ENCODE measurements at places on chromosomes 1 and 21.

DNA sequence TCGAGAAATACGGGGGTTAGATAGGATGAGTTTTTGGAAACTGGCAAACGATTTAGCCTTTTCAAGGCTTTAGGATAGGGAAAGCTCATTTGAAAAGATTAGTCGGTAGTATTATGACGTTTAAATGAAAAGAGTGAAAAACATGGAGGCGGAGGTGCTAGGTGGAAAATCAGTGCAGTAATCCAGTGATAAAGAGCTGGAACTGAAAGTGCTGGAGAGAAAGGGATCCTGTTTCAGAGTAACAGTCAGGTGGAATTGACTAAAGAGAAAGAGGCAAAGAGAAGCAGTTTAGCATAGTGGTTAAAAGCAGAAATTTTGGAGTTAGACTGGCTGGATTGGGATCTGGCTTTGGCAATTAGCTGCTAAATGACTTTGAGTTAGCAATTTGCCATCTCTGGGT, 945 bp downstream of the WDR3 start:
- DNase-seq: no peak

- DNase-seq: no peak
These were observed 30.4 kb upstream of the LRRC38 start for GRCh38 chr1:13544221-13544556.

- no peak for DNase-seq
These were observed 4.3 kb downstream of the LHX9 start for GRCh38 chr1:197921235-197922069.

DNA sequence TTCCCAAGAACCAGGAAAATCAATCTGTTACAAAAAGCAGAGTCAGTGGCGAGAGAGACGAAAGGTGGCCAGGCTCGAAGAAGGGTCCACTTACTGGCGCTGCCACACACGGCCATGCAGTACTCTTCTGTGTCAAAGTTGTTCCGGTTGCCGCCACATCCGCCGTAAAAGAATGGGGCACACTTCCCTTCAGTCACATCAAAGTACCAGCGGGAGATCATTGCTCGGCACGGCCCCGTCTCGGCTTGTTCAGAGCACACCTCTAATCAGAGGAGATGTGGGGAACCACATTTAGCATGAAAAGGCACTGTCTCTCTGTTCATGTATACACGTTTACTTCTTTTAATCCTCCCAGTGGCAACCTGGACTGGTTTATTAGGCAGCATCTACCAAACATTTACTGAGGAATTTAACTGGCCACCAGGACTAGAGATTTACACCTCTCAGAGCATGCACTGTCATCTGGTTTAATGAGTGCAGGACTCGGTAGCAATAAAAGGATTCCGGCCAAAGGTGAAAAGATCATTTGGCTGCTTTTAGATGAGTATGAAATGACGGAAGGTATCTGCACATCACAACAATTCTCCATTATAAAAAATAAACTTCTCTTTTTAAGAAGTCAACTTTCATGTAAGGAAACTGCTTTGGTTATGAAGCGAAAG, 170.5 kb downstream of the APP start:
- DNase-seq: no peak

- DNase-seq: no peak
These were observed 68.5 kb downstream of the OBSCN start for GRCh38 chr1:228276174-228276831.

- no peak for DNase-seq
These were observed 490 bp downstream of the SERINC2 start for GRCh38 chr1:31413405-31414001.

DNA sequence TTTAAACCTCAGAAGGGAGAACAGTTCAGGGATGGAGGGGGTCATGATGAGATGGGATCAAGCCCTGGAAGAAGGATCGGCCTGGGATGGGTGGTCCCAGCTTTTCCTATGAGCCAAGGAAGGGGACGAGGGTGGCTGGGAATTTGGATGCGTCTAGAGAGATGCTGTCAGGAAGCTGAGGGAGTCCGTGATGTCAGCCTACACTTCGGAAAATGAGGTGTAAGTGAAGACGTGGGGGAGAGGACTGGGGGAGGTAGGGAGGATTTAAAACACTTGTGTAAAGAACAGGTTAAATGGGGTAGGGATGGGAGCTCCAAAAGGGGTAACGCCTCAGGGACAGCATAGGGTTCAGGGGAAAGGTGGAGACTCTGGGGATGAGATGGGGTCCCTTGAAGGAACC, 27.5 kb downstream of the DLGAP3 start:
- DNase-seq: no peak

- no peak for DNase-seq
These were observed 44.7 kb downstream of the PLEKHA6 start for GRCh38 chr1:204314893-204315658.

GRCh38 chr1:55820501-55820900, 605.3 kb upstream of the USP24 start:
- DNase-seq: no peak

- no peak for DNase-seq
These were observed 7.0 kb upstream of the SMCP start for GRCh38 chr1:152870831-152871730.

DNA sequence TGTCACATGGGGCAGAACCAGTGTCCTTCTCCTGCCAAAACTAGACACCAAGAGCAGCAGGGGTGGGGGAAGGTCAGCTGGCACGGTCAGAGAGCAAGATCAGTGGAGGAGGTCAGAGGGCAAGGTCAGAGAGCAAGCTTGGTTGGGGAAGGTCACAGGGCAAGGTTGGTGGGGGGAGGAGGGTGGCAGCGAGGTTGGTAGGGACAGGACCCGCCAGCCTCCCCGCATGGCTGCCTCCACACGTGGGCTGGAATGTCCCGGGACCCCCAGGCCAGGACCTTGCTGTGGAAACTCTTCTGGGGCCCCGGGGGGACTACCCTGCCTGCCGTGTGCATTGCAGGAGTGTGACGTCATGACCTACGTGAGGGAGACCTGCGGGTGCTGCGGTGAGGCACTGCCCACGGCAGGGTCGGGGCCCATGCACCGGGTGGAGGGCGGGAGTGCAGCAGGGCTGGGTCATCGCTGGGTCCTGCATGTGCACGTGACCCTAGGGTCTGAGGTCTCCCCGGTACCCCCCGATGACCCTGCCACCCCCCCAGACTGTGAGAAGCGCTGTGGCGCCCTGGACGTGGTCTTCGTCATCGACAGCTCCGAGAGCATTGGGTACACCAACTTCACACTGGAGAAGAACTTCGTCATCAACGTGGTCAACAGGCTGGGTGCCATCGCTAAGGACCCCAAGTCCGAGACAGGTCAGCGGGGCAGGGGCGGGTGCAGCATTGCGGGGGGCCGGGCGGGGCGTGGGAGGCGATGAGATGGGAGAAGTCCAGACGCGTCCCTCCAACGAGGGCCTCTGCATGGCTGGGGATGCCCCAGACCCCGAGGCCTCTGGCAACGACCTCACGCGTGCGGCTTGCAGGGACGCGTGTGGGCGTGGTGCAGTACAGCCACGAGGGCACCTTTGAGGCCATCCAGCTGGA, 27.3 kb downstream of the COL6A2 start:
- DNase-seq: no peak

Data from AG09309 (cell line).